ENCODE measurements at places on chromosomes 11 and 22.
A peak's percentile ranks its signal among the peaks of the same experiment; 100 is the strongest.

GRCh38 chr11:29184939-29185890 is 831.6 kb downstream of the KCNA4 start:
- no peak for DNase-seq

- DNase-seq = peak; percentile 30
Measured at GRCh38 chr11:43830928-43831440, 49.6 kb upstream of the ALKBH3 start.

DNA sequence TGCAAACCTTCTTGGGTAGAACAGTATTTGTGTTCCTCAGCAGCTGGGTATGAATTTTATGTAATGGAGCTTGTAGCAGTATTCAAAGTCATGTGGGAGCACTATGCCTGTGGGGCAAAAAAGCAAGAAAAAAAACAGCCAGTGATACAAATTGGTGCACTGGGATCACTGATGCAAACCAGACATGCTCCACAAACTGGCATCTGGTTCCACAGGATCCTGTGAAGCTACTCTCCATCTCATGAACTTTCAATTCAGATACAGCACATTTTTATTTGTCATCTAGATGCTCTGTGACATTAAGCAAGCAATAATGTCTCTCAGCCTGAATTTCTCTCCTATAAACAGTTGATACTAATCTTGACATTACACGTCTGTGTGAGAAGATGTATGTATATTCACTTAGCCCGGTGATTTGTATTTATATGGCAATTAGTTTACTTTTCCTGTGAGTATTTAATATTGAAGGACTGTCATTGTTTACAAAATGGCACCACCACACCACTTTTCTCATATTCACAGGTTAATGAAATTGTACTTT is 208.5 kb upstream of the GRIA4 start:
- no peak for DNase-seq

- DNase-seq = no peak
Measured at GRCh38 chr11:26188554-26188953, 143.4 kb upstream of the ANO3 start.

DNA sequence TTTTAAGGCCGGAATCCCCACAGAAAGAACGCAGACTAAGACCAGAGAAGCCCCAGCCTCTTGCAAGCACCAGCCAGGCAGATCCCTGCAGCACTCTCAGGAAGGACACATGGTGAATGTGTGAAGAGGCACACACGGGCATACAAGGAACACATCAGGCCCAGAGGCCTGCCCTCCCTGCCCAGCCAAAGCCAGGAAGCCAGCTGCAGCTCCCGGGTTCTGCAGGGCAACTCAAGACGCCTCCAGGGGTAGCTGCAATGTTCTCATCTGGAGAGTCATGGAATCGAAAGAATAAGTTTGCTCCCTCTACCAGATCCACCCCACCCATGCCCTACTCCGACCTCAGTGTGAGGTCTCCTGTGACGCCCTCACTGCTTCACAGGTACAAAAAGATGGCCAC is 2.3 kb downstream of the DGCR2 start:
- no peak for DNase-seq

- peak; percentile 23 for DNase-seq
Measured at GRCh38 chr11:13287036-13287435, 9.4 kb downstream of the BMAL1 start.

- peak; percentile 94 for DNase-seq
Measured at GRCh38 chr11:17207317-17208256, at the start of gene PIK3C2A. Gene PIK3C2A, minus strand, starts transcription at chr11:17207986. Its CDS starts 38,245 bp downstream, at chr11:17169741.

- DNase-seq = no peak
Measured at GRCh38 chr11:131094827-131095226, 178.5 kb upstream of the SNX19 start.

GRCh38 chr11:88489030-88489429 is 151.5 kb upstream of the CTSC start:
- no peak for DNase-seq

DNA sequence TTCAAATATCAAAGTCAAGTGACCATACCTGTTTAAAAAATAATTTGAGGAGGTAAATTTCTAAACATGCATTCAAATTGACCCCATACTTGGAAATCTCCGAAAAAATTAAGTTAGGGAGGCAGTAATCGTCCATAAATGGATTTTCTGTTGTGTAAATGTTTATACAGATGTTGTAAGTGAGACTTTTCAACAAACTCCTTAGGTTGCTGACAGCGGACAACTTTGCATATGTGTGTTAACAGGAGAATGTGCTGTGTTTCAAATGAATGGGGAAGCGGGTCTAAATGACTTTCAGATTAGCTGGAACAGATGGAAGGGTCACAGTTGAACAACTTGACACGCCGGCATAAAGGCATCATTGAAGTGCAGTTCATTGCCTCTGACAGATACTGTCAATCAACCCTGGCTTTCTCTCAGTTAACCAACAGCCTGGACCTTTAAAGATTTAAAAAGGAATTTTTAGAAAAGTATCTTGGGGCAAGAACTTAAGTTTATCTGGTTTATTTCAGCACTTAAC is 98.2 kb upstream of the DBX1 start:
- DNase-seq = no peak

GRCh38 chr11:66221726-66222236 is 46.7 kb upstream of the RAB1B start:
- no peak for DNase-seq

- peak; percentile 22 for DNase-seq
Measured at GRCh38 chr11:44950031-44950624, 555 bp downstream of the TP53I11 start.

GRCh38 chr22:17548010-17548755 is 15.1 kb upstream of the SLC25A18 start:
- DNase-seq = no peak

- DNase-seq = no peak
Measured at GRCh38 chr11:47124675-47125074, 52.0 kb downstream of the ARFGAP2 start.

GRCh38 chr11:128026596-128026995 is 560.8 kb downstream of the ETS1 start:
- DNase-seq = no peak

DNA sequence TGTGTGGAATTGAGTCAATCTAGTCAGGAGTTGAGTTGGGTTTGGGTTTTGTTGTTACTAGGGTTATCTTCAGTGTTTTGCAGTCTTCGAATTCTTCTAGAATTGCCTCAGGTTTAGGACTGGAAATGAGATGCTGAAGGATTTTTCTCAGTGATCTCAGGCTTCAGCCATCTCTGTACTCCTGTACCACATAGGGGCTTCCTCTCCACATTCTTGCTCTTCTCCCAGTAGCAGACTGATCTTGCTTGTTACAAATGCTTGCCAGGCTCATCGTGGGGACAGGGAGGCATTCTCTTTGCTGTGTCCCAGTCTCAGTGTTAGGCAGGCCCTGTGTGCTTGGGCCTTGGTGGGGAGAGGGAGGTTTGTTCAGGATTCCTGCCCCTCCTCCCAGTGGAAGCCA is 96.1 kb downstream of the LRRC32 start:
- DNase-seq = no peak

- DNase-seq = no peak
Measured at GRCh38 chr11:97814325-97814959, 1206.3 kb upstream of the CNTN5 start.

- no peak for DNase-seq
Measured at GRCh38 chr11:63099555-63099954, 44.5 kb downstream of the SLC22A24 start.

GRCh38 chr11:130087294-130087926 is 17.7 kb downstream of the APLP2 start:
- no peak for DNase-seq

- no peak for DNase-seq
Measured at GRCh38 chr22:37177221-37177620, 10.8 kb downstream of the C1QTNF6 start.

DNA sequence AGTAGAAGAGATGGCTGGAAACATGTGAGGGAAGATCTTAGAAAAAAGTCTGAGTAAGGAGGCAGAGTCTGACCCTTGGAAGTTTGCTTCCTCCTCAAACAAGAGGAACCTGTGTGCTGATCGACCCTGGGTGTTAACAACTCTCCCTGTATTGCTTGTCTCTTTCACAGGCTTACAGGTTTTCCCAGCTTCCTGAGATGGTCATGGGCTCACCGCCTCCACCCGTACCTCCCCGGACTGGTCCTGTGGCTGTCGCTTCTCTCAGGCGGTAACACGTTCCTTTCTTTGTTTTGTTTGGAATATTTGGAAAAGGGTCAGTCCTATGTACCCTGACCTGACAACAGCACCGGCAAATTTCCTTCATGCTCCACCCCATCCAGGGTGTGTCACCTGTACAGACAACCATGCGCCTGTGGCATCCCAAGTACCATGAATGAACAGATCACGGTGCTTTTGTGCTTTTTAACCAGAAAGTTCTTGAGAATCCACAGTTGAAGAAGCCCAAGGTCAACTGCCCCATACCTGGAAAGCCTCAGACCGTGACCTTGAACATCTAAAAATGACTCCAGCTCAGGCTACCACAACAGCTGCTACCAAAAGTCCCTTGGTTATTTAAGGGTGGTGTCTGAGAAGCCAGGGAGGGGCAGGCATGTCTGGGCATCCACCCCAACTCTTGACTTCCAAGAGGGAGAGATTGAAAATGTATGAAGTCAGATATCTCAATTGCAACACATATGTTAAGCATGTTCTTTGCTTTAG is 44.6 kb downstream of the C11orf91 start:
- DNase-seq = no peak

DNA sequence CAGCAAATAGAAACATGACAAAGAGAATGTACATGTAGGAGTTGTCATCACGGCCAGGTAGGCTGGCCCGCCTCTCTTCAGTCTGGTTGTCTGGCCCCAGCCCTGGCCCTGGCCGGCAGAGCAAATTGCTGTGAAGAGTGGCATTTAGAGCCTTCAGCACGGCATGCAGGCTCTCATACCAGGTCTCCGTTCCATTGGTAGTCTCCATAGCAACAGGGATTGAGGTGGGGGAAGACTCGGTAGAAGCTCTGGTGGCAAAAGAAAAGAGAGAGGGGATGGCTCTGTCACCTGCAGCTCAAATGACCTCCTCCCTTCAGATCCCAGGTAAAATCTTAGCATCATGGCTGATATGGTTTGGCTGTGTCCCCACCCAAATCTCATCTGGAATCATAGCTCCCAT is 10.0 kb downstream of the KCNE3 start:
- no peak for DNase-seq

GRCh38 chr11:103222806-103223205 is 113.6 kb downstream of the DYNC2H1 start:
- DNase-seq = no peak

- no peak for DNase-seq
Measured at GRCh38 chr11:82865841-82866240, 34.4 kb downstream of the PRCP start.

DNA sequence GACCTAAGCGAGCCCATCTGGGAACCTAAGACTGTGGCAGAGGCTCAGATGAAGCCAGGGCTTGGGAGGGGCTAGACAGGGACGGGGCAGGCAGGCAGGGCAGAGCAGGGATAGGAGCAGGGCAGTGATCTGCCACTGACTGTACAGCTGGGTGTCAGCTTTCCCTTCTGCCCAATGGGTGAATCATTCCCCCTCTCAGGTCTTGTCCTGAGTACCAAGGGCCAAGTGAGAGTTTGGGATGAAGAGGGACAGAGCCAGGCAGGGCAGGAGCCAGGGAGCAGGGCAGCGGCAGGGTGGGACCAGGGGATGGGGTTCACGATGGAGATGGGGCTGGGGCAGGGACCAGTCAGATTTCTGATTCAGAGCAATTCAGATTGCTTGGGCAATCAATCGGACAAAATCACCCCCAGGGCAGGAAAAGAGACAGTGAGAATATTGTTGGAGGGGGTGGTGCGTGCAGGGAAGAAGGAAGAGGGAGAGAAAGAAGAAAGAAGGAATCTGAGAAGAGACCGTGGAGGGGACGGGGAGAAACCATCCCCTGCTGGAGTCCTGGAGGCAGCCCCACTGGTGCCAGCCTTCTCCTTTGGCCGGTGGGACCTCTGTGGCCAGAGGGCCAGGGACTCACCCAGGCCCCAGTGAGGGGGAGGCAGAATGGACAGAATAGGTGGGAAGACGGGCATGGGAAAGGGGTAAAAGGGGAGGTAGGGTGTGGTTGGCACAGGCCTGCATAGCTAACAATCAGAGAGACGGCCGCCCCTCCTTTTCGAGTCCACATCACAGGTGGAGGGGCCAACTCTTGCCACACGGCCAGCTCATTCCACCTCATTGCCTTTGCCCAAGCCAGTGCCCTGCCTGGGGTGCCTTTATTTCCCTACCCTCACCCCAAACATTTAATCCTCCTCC is 47.2 kb downstream of the CYTH4 start:
- DNase-seq = no peak

GRCh38 chr11:44847316-44847715 is 103.4 kb downstream of the TP53I11 start:
- DNase-seq = no peak

DNA sequence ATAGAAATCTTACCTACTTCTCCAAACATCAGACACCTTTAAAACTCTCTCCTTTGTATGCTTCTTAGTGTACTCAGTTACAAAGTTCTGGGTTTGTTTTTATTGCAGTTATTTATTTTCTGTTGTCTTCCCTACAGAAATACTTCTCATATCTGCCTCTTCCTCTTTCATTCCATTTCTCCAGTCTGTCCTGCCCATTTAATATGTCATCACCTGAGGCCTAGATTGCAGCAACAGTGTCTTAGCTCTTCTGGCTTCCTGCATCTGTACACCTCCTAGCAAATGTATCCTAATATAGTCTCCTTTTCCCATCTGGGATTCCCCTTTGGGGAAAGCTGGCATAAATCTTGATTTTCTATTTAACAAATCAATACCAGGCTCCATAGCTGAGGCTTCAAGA is 34.9 kb upstream of the PCF11 start:
- no peak for DNase-seq

GRCh38 chr22:19734837-19735382 is 11.6 kb downstream of the GP1BB start:
- no peak for DNase-seq

DNA sequence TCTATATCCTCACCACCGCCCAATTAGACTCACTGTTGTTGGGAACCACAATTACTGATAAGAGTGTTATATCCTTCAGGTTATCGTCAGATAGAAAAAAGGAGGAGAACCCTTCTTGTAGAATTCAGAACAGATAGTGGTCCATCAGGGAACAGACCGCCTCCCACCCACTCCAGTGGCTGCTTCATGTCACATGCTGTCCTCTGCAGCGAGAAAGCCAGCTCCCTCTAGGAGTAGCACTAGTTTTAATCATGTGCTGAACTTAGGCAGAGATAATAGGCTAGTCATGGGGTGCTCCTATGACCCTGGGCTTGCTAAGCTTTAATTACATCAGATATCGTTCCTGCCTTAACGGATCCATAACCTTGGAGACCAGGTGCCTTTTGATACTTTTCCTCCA is 51.5 kb upstream of the RAB1B start:
- no peak for DNase-seq

Data from stimulated activated CD4-positive, alpha-beta T cell treated with anti-CD3 and anti-CD28 coated beads, Interleukin-2, amount 100 ng/mL, for 48 hours (primary cell).